ENCODE measurements at places on chromosomes 12 and 14. TPM values are rescaled to one million over a fixed set of nuclear protein-coding genes. Genes with fewer than 3 reads are reported as not detected.

DNA sequence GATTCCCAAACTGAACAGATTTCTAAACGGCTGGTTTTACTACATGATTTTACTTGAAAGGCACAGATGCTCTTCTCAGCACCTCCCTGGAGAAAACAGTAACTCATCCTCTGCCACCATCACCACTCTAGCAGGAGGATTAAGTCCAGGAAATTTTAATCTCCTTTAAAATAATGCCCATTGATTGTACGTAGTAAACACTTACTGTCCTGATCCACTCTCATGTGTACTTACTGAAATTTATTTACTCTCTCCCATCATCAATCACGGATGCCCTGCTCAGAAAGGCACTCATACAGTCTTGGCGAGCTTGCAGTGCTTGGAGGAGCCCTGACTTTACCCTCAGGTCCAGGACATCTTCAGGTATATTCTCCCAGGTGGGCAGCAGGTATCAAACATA lies 239.8 kb upstream of the EGLN3 start:
- DNase-seq = no peak

GRCh38 chr12:48954841-48955501 lies 2.3 kb downstream of the ARF3 start:
- no peak for DNase-seq

The PLA2G1B gene
- not detected for total RNA-seq

DNA sequence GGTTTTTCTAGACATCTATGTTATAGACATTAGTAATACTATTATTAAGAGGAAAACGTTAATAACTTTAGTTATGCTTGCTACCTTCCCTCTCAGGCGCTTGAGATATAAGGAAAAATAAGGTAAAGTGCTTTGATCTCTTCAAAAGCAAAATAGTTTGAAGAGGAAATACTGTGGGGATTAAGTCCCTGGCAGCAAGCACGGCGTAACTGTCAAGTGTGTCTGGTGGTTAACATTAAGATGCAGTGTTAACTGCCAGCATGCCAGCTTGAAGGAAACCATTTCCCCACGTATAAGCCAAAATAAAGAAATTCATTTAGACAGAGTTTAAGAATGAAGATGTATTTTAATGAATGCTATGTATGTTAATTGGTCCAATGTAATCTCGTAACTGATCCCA lies 31.8 kb downstream of the PELI2 start:
- no peak for DNase-seq

GRCh38 chr14:44428231-44428945 lies 78.7 kb downstream of the FSCB start:
- DNase-seq = no peak

GRCh38 chr14:53180272-53181221 lies 27.4 kb upstream of the DDHD1 start:
- DNase-seq = peak; percentile 96

DNA sequence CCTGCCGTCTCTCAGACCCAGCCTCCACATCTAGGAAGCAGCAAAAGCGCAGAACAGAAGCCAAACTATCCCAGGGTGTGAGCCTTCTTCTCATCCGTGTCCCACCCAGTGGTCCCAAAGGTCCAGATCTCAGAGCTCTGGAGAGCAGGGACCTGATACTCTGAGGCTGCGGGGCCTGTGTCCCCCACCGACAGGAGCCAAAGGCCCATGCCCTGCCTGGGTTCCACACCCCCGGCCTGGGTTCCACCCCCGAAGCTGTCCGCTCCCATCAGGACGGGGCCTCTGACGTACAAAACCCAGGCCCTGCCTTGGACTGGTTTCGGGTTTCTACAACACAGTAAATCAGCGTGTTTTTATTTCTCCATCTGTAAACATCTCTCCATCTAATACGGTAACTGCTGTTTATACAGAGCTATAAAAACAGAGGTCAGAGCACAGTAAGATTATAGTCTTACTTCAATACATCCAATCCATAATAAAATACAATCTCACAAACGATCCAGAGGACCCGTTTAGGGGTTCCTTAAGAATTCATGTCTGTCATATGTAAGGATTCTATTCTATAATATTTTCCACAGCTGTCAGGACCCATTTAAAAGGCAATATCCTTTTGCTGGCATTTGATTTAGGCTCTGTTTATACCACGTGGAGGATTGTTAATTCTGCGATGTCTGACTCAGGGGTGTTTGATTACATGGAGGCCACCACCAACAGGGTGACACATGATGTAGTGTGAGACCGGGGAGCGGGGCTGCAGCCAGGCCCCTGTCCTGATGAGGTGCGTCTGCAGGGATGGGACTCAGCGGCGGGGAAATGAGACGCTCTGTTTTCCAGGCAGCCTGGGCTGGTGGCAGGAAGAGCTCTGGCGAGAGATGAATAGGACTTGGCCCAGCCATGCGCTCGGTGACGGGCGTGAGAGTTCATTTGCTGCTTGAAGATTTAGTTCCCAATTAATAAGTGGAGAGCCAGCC lies 110.3 kb downstream of the DICER1 start:
- DNase-seq = no peak

- DNase-seq = no peak
These were observed 418 bp upstream of the MYG1 start for GRCh38 chr12:53299101-53299453.

The IL25 gene
- total RNA-seq = not detected

GRCh38 chr14:31283578-31284252 lies 76.1 kb upstream of the HECTD1 start:
- DNase-seq = no peak

The STYK1 gene
- total RNA-seq = 1.8 TPM

The RPGRIP1 gene
- 1.6 TPM for total RNA-seq

DNA sequence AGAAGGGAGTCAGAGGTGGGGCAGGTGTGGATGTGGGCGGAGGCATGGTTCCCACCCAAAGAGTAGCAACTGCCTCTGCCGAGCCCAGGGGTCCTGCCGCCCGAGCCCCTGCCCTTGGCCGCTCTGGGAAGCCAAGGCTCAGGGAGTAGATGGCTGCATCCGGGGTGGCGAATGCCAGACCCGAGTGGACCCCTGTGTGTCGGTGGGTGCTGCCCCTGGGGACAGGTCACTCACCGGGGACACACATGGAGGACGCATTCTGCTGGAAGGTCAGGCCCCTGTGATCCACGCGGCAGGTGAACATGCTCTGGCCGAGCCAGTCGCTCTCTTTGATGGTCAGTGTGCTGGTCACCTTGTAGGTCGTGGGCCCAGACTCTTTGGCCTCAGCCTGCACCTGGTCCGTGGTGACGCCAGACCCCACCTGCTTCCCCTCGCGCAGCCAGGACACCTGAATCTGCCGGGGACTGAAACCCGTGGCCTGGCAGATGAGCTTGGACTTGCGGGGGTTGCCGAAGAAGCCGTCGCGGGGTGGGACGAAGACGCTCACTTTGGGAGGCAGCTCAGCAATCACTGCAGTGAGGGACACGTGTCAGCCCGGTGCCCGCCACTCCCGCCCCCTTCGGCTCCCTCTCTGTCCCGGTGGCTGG lies 329.0 kb downstream of the TMEM121 start:
- no peak for DNase-seq

GRCh38 chr12:6653987-6654386 lies 6.8 kb upstream of the ACRBP start:
- no peak for DNase-seq

GRCh38 chr12:32482226-32482625 lies 82.9 kb downstream of the FGD4 start:
- no peak for DNase-seq

- no peak for DNase-seq
These were observed 4.2 kb downstream of the MYH6 start for GRCh38 chr14:23403908-23404307.

Data from GM23338 (cell line).